ENCODE measurements at places on chromosomes 6 and 20.

GRCh38 chr6:159899994-159900745, 9.4 kb downstream of the MAS1 start:
- peak; percentile 88 for DNase-seq

DNA sequence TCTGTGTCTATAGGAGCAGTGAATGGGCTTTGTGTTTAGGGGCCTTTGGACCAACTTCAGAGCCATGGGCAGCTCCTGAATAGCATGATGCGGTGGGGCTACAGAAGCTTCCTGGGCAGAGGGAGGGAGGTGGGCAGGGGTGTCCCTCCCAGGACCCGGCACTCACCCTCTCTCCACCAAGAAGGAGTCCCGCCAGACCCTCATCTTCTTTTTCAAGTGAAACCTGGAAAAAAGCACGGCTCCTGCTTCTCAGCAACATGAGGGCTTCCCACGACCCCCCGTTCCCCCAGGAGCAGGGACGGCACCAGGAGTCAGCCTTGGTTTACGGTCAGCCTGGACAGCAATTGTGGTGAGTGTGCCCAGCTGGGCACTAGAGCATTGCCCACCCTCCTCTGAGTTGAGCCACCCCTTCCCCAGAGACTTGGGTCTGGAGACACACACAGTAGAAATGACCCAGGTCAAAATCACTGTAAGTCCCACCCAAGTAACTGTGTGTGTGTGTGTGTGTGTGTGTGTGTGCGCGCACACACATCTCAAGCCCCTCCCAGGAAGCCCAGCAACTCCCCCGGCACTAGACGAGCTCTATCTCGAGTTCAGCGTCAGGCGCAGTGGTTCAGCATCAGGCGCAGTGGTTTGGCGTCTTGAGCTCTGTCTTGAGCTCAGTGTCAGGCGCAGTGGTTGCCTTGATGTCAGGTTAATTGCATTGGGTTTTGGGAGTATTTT, 108.2 kb downstream of the SULF2 start:
- no peak for DNase-seq

- no peak for DNase-seq
Observed at GRCh38 chr6:68572525-68572924, 62.6 kb upstream of the ADGRB3 start.

GRCh38 chr6:10048370-10049297, 366.2 kb downstream of the TFAP2A start:
- no peak for DNase-seq

GRCh38 chr6:4253604-4254231, 118.3 kb upstream of the ECI2 start:
- peak; percentile 75 for DNase-seq

- peak; percentile 10 for DNase-seq
Observed at GRCh38 chr6:119384444-119384843, 34.9 kb upstream of the MAN1A1 start.

- DNase-seq, result no peak
Observed at GRCh38 chr20:1935696-1936366, 40.6 kb downstream of the SIRPA start.

- DNase-seq, result no peak
Observed at GRCh38 chr20:50222309-50223038, 31.8 kb downstream of the CEBPB start.

DNA sequence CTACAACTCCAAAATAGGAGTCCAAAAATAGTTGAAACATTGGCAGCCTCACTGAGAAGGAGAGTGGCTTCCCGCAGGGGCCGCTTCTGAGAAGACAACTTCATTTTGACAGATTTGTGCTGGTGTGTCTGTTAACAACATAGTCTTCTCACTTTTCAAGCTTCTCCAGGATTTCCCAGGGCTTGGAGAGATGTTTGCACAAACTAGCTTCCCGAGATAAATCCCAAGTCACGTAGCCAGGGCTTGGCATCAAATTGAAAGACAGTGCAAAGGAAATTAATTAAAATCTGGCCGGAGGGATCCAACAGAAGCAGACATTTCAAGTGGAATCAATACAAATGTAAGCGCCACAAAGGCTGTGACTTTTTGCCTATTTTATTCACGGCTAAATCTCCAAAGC, 630.2 kb downstream of the DHX35 start:
- DNase-seq, result no peak
